ENCODE measurements at places on chromosomes 3 and 15.

DNA sequence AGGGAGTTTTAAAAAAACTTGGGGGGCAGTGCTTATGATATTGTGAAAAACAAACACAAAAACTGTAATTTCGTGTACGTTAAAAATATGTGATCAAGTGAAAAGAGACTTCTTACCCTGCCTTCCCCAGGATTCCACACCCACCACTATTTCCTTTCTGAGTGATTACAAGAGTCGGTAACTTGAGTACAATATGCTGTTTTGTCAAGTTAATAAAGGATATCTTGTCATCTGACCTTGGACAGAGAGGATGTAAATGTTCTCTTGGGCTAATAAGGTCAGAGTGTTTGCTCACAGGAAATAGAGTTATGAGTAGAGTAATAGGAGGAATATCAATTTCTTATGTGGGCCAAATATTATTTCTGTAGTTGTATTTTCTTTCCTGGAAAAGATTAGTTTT is 68.1 kb downstream of the NOX5 start:
- no peak for DNase-seq

DNA sequence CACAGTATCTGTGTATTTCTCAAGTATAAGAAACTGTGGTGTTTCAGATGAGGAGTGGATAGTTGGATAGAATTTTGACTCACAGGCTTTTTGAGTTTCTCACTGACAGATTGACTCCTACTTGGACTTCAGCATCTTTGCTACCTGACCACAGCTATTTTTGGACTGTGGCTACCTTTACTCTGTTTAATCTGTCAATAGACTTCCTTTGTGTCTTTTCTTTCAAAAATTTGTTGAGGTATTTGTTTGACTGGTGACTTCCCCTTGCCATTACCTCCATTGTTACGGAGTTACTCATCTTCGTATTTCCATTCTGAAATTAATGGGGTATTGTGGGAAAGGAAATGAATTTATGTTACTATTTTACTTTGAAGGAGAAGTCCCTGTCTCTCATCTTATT is 123.8 kb downstream of the AGBL1 start:
- no peak for DNase-seq

DNA sequence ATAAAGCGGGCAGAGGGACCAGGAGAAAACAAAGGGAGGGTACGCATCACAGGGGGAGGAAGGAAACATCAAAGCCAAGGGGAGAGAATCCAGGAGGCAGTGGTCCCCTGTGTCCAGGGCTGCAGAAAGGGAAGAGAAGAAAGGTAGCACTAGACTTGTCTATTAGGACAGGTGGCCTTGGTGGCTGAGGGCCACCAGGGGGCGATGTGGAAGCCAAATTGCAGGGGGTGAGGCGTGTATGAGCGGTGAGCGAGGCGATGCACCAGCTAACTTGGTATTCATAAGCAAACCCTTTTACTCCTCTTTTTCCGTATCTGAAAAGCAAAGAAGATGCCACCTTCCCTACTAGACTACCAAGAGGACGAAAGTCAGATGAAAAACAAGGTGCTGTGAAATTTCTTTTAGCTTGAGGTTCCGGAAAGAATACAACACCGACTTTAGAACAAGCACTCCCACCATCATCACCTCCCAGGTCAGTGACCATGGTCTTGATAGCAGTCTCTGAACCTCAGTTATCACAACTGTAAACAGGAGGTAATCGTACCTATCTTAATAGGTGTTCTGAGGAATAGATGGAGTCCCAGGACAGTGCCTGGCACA is 654.4 kb upstream of the ADAMTS9 start:
- DNase-seq, result no peak

DNA sequence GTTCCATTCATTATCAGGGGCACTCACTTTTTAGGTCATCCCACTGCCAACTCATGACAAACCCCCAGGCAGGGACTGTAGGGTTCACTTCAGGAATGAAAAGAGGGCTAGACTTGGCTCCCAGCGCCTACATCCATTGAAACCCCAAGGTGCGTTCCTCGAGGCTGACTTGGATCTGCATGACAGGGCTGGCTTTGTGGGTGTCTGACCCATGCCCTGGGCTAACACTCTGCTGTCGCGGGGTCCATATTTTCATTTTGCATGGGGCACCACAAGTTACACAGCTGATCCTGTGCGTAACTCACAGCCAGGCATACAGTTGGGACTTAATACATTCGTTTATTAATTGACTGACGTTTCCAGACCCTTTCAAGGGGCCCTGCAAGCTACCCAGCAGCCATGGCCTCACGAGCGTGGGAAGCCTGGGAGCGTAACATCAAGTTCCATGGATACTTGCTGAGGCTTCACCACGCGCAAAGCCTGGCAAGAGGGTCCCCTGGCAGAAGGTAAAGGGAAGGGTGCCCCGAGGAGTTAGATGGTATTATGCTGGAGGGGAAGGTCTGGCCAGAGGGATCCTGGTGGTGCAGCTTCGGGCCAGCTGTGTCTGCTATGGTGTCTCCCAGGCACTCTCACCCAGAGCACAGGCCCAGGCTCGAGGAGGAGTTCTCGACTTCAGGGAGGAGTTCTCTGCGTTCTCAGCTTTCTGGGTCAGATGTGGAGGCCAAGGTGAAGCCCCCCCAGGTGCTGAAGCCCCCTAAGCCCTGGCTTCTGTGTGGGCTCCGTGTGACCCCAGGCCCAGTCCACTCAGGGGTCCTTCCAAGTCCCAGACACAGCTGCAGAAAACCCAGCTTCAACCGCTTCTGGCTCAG is 85.4 kb downstream of the ADAMTS17 start:
- DNase-seq, result no peak

GRCh38 chr3:184927796-184928315 is 115.9 kb downstream of the VPS8 start:
- no peak for DNase-seq

DNA sequence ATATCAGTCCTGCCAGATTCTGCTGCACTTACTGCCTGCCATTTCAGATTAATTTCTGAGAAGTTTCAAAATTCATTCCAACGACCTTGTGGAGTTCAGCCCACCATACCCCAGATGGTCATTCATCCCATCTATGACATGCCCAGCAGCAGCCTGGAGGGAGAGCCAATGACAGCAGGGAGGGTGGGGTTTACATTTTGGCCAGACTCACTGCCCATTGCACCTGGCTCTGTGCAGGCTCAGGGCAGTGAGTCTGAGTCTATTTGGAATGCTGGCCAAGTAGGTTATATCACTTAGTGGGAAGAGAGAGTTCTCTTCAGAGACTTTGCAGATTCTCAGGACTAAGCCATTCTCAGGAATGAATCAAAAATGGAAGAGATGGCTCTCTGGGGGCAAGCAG is 21.5 kb downstream of the SRPRB start:
- no peak for DNase-seq

GRCh38 chr15:35557544-35557943 is 11.6 kb upstream of the DPH6 start:
- no peak for DNase-seq

- DNase-seq, result no peak
These were observed 266.6 kb upstream of the ICE2 start for GRCh38 chr15:60745469-60746061.

DNA sequence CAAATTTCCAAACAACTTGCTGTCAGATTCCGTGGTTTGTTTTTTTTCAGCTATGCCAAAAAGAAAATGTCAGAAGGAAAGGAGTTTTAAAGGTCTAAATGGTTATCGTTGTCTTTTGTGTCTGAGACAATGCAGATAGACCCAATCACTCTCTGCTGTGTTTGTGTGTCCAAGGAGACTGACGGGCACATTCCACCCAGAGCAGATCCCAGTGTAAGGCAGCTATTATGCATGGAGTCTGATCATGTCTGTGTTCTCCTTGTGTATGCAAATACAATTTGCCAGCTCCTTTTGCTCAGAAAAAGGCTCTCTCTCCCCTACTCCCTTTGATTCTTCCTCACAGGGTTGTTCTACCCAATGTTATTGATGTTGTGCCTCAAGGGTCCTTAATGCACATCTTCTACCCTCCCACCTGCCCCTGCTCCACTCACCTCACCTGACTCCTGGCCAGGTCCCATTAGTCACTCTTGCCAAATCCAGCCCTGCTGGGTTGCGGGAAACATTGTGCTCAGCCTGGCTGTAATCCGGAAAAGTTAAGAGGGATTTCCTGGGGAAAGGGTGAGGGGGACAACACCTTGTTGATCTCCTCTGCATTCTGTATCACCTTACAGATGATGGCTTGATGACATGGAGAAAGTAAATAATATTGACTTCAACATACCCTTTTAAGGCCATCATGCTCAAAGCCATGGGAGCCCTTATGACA is 61.0 kb downstream of the OTOL1 start:
- no peak for DNase-seq

- no peak for DNase-seq
These were observed 178.5 kb upstream of the ZBTB20 start for GRCh38 chr3:115325539-115325938.

- no peak for DNase-seq
These were observed 39.5 kb downstream of the CADPS start for GRCh38 chr3:62835554-62836236.

DNA sequence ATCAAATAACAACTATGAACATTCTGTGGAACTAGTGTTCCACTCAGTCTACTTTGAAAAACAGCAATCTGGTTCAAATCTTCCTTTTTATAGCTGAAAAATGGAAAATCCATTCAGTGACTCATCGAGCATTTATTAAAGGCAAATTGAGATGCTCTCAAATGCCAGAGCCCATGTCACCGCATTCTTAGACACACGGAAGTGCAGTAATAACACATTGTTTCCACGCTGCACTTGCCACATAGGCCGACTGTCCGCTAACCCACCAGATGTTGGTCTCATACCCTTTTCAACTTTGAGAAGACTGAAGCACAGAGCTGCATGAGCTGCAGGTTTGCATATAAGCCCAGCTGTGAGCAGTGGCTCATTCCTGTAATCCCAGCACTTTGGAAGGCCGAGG is 95.9 kb downstream of the TMEM266 start:
- DNase-seq, result no peak

GRCh38 chr3:145159640-145160039 is 1001.3 kb downstream of the PLOD2 start:
- DNase-seq, result no peak

- no peak for DNase-seq
These were observed 42.3 kb downstream of the KCNH8 start for GRCh38 chr3:19190602-19191001.

- no peak for DNase-seq
These were observed 662.0 kb downstream of the SQOR start for GRCh38 chr15:46296797-46297196.

DNA sequence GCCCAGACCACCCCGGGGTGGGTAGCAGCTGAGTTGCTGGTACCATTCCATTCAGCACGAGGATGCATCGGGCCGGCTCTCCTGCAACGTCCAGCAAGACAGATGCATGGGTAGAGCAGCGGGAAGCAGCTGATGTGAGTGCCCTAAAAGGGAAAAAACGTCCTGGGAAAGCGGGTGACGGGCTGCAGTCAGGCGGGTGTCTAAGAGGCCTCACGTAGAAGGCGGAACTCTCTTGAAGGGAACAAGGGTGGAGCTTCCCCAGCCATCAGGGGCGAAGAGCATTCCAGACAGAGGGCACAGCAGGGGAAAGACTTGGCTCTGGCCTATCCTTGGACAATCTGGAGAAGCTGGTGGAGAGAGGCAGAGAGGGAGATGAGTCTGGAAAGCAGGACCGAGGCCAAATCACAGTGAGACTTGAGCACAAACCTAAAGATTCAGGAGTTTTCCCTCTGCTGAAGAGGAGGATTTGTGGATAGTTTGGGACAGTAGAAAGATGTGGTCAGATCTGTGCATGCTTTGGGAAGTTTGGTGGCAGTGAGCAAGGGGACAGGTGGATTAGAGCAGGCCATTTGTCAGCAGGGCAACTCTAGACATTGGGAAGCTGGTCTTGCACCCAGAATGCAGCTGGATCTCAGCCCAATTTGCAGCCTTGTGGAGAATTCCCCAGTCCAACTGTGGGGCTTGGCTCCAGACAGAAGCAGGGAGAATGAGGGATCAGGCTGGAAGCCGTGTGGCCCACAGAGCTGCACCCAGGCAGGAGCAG is 70.7 kb downstream of the SEMA5B start:
- DNase-seq, result no peak

GRCh38 chr3:175066617-175067415 is 207.7 kb downstream of the NAALADL2 start:
- DNase-seq, result no peak

DNA sequence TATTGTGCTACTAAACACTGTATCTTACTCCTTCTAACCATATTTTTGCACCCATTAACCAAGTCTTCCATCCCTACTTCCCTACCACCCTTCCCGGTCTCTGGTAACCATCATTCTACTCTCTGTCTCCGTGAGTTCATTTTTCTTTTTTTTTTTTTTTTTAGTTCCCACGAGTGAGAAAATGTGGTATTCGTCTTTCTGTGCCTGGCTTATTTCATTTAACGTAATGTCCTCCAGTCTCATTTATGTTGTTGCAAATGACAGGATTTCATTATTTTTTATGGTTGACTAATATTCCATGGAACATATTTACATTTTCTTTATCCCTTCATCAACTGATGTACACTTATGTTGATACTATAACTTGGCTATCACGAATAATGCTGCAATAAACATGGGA is 31.7 kb downstream of the TJP1 start:
- no peak for DNase-seq

DNA sequence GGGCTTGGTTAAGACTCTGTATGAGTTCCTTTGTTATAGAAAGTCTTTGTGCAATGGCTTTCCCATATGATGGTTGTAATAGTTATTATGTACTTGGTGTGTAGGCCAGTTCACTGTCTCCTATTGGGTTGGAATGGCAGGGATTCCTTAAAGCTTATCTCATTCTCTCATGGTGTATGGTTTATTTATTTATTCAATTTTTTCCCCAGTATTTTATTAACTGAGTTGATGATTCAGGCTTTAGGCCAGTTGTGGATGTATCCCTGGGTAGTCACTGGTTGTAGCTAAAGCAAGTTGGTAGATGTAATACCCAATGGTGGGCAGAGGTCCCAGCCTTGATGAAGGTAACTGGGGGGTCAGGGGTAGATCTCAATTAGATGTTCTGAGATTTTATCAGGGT is 349.4 kb downstream of the DOCK3 start:
- no peak for DNase-seq

- no peak for DNase-seq
These were observed 54.2 kb downstream of the PPARG start for GRCh38 chr3:12343047-12343501.

- no peak for DNase-seq
These were observed 31.6 kb downstream of the EIF4E3 start for GRCh38 chr3:71693641-71694040.

DNA sequence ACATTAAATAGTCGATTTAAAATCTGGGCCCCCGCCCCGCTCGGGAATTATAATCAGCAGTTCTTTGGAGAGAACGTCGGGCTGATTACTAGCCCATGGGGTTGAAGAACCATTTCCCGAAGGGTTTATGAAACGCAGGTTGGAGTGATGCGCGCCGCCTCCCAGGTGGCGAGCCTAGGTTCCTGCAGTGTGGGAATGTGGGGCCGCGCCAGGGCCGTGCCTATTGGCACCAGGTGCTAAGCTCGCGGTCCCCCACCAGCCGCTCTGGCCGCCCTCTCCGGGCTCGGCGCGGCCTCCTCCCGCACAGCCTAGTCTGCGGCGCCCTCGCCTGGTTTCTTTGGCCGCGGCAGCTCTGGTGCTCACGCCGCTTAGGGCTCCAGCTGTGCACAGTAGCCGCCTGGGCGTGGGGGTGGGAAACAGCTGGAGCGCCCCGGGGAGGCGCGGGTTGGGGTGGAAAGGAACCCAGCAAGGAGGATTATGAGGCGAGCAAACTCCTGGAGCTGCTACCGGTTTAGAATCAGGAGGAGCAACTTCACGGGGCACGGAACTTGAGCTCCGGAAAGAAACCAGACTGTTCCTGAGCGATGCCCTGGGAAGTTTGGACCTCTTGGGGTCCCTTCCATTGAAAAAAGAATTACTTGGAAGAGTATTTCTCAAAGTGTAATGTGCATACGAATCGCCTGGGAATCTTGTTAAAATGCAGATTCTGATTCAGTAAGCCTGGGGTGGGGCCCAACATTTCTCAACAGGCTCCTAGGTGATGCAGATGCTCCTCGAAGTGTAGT is 5.6 kb upstream of the MECOM start:
- peak; percentile 22 for DNase-seq
